ENCODE measurements at places on chromosomes 13 and 19.

DNA sequence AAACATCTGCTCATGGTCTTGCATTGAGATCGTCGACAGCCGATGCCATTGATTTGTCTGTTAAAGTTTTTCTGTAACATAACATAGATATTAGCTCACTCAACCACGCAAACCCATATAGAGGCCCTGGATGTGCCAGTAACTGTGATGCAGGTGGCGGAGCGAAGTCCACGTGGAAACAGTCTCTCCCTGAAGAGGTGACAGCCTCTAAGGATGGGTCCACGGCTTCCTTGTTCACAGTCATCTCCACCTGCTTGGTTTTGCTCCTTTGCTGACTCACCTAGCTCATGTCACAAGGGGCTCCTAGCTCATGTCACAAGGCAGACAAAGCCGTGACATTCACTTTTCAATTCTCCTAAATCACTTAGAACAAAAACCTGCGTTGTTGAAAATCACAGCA lies 42.4 kb upstream of the FARP1 start:
- DNase-seq, result no peak

DNA sequence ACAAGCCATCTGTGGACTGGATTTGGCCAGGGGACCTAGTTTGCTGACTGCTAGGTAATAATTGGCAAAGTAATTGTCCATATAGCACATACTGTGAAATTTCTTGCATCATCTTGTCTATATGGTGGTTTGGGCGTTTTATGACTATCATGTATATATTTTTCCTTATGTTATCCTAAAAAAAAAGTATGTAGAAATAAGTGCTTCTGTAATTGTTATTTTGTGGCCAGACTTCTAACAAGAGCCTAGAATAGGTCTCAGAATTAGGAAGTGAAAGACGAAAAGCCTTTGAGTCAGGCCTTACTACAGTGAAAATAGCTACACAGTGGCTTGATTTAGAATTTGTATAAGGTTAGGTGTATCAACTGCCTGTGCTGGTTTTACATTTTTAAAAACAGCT lies 4.2 kb downstream of the FNDC3A start:
- no peak for DNase-seq

GRCh38 chr13:95714142-95714832 lies 37.3 kb downstream of the DNAJC3 start:
- peak; percentile 88 for DNase-seq

GRCh38 chr13:51704399-51705313 lies 99.3 kb downstream of the DHRS12 start:
- no peak for DNase-seq

DNA sequence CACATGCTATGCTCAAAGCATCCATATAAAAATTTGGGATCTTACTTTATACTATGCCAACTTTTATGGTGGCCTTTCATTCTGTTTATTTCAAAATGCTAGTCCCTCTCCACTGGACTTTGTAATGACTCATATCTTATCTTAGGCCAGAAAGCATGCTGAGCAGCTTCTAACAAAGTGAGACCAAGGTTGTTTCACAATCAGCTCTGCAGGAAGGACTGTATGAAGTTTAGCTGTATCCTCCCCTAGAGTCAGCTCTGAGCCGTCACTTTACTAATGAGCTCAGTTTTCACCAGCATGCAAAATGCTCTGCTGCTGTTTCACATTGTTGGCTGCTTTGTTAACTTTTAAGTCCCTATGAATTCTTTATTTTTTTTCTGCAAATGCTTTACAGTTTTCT lies 1608.8 kb downstream of the OLFM4 start:
- no peak for DNase-seq

GRCh38 chr13:37187105-37187504 lies 81.6 kb upstream of the CSNK1A1L start:
- peak; percentile 52 for DNase-seq

GRCh38 chr19:39865953-39866352 lies 19.8 kb upstream of the FBL start:
- no peak for DNase-seq

DNA sequence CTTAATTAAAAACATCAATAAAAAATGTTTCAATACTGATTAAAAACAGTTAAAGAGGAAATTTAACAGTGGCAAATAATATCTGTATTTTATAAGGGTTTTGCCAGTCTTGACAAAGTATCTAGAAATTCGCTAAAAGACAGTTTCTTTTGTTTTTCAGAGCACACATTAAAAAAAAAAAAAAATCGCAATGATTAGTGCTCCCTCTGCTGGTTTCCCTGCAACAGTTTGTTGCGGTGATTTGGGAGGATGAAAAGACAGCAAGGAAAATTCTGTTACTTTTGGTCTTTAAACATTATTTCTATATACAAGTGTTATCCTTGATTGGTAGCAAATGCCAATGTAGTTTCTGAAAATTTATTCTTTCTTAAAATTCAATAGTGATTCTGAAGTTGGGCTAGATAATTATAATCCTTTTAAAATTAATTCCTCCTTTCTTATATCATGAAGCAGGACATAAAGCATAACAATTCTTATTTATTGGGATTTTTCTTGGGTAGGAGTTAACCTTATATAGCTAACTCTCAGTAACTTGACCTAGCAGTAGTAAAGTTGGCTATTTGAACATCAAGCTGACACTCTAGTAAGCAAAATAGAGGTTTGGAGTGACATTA lies 23.1 kb upstream of the SPRY2 start:
- no peak for DNase-seq

DNA sequence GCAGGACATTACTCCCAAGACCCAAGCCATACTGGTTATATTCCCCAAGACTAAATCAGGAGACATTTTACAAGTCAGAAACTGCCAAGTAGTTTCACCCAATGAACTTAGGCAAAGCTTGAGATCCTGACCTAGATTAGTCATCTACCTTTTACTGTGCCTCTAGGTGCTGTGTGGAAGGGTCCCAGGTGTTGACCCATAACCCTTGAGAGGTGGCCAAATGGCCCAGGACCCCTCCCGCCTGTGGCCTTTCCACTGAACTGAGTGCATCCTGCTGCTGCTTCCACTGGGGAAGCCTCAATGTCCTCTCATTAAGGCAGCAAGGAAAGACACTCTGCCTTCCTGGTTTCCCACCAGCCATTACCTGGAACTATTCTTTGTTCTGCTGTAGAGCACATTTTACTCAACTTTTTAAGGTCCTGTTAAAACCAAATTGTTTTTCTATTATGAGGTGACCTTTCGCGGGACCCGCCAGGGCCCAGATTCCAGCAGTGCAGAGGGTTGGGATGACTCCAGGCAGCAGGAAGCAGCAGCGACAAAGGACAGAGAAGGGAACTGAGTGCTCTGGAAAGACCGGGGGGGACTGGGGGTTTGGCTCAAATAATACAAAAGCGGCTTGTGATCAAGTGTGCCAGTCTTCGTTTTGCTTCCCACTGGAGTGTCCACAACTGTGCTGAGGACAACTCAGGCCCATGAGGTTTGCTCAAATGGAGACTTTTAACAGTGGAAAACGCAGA lies 27.1 kb downstream of the ANKRD10 start:
- no peak for DNase-seq

All from fibroblast of gingiva (primary cell).